ENCODE measurements at places on chromosomes 6 and 20. TPM values are rescaled to one million over a fixed set of nuclear protein-coding genes. Genes with fewer than 3 reads are reported as not detected.

- no peak for DNase-seq
Observed at GRCh38 chr6:139926711-139927110, 552.3 kb upstream of the CITED2 start.

DNA sequence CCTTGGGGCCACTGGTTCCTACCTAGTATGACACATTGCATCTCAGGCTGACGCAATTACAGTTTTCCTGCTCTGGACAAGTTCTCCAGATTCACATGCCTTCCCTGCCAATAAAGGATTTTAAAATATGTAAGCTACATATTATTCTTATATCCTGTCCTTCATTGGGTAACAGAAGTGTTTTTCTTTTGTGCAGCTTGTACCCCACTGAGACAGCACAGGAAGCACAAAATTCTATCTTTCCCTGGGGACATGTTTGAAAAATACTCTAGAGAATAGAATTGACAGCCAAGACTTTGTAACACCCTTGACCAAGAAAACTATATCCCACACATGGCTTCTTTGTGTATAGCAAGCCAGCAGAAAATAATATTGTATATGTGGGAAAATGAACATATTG is 456.8 kb downstream of the MAFB start:
- no peak for DNase-seq

DNA sequence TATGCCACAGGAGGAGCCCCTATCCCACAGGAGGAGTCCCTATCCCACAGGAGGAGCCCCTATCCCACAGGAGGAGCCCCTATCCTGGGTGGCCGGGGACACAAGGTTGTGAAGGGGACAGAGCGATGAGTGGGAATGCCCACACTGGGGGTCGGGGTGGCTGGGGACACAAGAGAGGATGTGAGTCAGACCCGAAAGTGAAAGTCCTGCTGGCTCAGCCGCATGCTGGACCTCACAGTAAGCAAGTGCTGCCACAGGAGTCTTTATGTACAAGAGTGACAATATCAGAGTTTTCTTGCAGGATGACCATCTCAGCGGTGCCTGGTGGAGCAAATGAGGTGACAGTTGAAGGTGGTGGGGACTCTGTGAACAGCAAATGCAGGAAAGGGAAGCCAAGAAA is 93.7 kb downstream of the PSMB1 start:
- no peak for DNase-seq

The PROKR2 gene
- polyA plus RNA-seq, result not detected
